ENCODE measurements at places on chromosomes 7 and 10. TPM values are rescaled to one million over a fixed set of nuclear protein-coding genes. Genes with fewer than 3 reads are reported as not detected.

The TMEM196 gene
- not detected for total RNA-seq

GRCh38 chr7:68965351-68965750, 632.9 kb upstream of the AUTS2 start:
- no peak for DNase-seq

- no peak for DNase-seq
Observed at GRCh38 chr7:40402661-40403060, 267.9 kb downstream of the SUGCT start.

GRCh38 chr10:29616542-29616941, 18.2 kb downstream of the SVIL start:
- no peak for DNase-seq

The PLEKHS1 gene
- total RNA-seq = not detected

DNA sequence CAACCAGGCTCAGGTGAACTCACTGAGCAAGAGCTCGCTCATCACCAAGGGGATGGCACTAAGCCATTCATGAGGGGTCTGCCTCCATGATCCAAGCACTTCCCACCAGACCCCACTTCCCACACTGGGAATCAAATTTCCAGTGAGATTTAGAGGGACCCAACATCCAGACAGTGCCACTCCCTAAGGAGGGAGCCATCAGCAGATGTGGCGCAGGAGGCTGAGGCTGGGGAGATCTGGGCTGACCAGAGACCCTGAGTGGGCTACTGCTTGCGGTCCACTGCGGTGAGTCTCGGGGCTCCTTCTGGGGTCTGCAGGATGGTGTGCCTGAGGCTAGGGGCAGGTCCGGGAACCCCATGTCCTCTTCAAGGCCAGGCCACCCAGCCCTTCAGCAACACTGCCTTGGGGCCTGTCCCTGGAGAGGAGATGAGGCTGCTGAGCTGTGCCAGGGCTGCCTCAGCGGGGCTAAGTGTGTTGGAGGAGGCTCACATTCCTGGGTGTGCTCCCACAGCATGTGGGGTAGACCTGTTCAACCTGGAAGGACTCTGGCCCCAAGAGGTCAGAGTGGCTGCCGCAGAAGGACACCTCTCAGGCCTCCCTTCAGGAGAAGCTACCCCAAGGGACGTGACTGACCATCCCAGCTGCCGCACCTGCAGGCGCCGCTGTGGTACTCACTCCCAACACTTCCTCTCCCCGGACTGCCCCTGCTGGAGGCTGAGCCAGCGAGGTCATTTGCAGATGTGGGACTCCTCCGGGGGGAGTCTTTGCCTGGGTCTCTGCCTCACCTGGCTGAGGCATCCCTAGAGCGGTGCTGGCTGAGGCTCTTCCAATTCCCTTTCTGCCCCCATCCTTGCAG, 22.3 kb upstream of the PCBD1 start:
- no peak for DNase-seq

GRCh38 chr7:57375783-57376182, 74.2 kb upstream of the ZNF716 start:
- DNase-seq = no peak

- no peak for DNase-seq
Observed at GRCh38 chr10:101139421-101139911, 8.4 kb downstream of the TLX1 start.

Measured in tibial nerve (tissue), 4 donors.